ENCODE measurements at places on chromosomes 3 and 15. TPM values are rescaled to one million over a fixed set of nuclear protein-coding genes. Genes with fewer than 3 reads are reported as not detected.

TMEM44 gene
- 2.2 TPM for polyA plus RNA-seq

NEK11 gene
- 1.5 TPM for polyA plus RNA-seq

CHAC1 gene
- 0.84 TPM for polyA plus RNA-seq

TMEM108 gene
- not detected for polyA plus RNA-seq

VPS18 gene
- polyA plus RNA-seq, result 27.0 TPM

GABRR3 gene
- polyA plus RNA-seq, result not detected

FBLN2 gene
- polyA plus RNA-seq, result 4.4 TPM

GLDN gene
- not detected for polyA plus RNA-seq

All from IgD-negative memory B cell (primary cell).